HuH-7 (cell line): ENCODE measurements at places on chromosomes 13 and 19.

DNA sequence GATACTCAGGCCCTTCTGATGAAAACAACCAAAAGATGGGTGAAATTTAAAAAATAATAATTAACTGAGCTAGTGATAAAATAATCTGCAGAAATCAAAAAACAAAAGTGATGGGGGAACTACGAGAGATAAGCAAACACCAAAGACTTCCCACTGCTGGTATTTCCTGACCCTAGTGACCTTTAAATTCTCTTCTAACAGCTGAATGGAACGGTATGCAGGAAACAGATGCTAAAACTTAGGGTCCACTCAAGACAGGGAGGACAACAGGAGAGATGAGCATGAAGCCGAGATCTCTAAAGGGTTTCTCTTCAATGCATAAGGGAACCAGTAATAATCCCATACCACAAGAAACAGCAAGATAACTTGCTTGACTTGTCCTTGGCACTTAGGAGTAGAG is 50.8 kb downstream of the USP12 start:
- no peak for DNase-seq

DNA sequence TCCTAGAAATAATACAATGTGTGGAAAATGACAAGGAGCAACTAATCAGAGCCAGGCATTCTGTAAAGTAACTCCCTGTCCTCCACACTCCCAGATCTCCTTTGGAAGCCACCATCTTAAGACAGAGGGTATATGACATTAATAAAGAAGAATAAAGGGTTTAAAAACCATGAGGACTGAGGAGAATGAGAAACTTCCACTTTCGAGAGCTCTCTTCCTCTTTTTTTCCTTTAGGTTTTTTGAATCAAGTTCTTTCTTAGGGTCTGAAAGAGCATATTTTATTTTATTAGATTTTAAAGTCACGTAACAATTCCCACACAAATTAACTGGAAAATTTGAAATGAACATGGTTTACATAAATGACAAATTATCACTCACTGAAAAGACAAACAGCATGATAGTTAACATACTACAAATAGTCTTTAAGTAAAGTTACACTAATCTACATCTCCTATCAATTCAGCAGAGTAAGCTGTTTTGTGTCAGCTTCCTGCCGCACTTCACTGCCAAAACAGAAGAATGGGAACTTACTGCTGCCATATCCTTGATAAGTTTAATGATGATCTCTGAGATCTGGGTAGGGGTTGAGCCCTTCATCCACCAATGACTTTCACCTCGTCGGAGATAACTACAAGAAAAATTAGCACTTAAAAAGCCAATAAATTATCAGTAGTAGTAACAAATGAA is 38.6 kb upstream of the FBXL3 start:
- DNase-seq: no peak

- DNase-seq: no peak
Measured at GRCh38 chr13:102682727-102683126, 12.1 kb downstream of the METTL21C start.

GRCh38 chr13:92187378-92187989 is 789.1 kb downstream of the GPC5 start:
- peak; percentile 20 for DNase-seq

DNA sequence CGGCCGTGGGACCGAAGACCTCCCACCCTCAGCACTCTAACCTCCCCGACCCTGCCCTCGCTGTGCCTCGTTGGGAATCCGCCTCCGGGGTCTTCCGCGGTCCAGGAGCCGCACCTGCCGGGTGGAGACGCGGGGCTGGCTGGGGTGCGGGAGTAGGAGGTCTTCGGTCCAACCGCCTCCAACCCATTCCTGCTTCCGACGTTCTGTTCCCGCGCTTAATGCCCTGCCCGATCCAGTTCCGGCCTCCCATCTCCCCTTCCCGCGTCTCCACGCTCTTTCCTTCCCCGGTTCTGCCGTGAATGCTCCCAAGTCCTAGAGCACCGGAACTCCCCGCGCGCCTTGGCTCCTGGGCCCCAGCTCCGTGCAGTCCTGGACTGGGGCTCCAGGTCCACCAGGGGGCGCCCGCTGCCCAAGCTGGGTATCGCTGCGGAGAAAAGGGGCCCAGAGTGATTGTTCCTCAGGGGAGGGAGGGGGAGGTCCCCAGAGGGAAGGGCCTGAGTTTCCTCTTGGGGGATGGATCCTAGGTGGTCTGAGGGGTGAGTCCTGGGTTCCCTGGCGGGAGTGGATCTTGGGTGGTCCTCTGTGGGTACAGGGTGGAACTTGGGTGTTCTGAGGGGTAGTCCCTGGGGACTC is 14.1 kb upstream of the TNFSF9 start:
- DNase-seq: peak; percentile 84

- DNase-seq: no peak
Measured at GRCh38 chr19:45050036-45050435, 11.2 kb downstream of the CLASRP start.

DNA sequence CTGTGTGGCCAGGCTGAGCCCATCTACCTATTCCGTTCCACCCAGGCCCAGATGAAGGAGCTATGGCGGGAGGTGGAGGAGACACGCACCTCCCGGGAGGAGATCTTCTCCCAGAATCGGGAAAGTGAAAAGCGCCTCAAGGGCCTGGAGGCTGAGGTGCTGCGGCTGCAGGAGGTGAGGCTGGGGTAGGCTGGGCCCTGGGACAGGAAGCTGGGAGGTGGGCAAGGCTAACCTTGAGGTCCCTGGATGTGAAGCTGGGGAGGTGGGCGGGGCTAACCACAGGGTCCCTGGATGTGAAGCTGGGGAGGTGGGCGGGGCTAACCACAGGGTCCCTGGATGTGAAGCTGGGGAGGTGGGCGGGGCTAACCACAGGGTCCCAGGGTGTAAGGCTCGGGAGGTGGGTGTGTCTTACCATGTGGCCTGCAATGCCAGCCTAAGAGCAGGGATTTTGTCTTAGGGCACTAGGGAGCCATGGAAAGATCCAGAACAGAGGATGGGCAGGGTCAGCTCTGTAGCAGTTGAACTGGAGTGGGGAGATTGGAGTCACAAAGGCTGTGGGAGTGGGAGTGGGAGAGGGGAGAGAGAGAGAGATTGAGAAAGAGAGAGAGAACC is 36.9 kb downstream of the KCNC3 start:
- DNase-seq: no peak

- no peak for DNase-seq
Measured at GRCh38 chr13:111461445-111462149, 141.2 kb downstream of the TEX29 start.

- no peak for DNase-seq
Measured at GRCh38 chr19:48591021-48591420, 15.5 kb upstream of the SPACA4 start.

DNA sequence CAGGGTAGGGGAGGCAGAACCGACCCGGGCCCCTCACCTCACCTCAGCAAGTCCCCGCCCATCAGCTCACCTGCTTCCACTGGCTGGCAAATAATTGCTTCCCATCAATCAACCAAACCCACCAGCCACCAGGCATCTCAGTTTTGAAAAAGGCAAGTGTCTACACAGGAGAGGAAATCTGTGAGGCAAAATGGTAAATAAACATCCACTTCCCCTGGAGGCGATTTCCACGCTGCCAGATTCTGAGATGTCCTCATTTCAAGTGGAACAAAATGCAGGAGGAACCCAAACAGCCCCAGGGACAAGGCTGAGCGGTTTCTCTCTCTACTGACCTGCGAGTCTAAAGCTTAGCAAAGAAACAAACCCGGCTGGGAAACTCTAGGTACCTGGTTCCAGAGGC is 117.5 kb downstream of the CRYL1 start:
- DNase-seq: no peak

DNA sequence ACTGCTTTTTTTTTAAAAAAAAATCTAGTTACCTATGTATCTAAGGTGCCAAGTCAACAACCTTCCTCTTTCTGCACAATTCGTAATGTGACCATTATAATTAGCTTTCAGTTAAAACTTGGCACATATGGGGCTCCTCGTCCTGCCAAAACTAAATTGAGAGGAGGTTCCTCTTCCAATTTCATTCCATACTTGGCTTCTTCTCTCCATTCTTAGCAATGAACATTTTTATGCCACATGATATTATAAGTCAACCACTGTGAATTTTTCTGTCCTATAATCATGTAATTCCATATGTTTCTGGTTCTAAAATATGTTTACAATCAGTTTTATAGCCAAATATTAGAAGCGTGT is 177.0 kb downstream of the DCLK1 start:
- DNase-seq: no peak

DNA sequence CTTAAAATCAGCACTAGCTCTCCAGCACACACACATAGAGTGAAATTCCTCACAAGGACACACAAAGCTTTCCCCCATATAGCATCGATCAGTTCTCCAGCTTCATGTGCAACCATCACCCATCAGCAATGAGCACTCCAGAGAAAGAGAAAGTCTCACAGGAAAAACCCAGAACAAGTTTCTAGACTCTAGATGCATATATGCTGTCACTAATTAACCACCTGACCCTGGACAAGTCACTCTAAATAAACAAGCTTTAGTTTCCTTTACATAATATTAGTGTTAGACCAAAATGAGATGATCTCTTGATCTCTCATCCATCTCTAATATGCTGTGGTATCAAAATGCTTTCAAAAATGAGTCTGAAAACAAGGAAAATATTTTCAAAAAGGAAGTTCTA is 81.2 kb downstream of the TBC1D4 start:
- no peak for DNase-seq

DNA sequence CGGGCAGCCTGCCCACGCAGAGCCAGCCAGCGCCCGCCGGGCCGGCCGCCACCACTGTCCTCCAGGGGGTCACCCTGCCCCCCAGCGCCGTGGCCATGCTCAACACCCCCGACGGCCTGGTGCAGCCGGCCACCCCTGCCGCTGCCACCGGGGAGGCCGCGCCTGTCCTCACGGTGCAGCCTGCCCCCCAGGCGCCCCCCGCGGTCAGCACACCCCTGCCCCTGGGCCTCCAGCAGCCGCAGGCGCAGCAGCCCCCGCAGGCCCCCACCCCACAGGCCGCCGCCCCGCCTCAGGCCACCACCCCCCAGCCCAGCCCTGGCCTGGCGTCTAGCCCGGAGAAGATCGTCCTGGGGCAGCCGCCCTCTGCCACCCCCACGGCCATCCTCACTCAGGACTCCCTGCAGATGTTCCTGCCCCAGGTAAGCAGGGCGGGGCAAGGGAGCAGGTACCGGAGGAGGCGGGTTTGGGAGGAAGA is 32.3 kb upstream of the EHD2 start:
- DNase-seq: no peak

- DNase-seq: no peak
Measured at GRCh38 chr13:112734696-112735547, 45.1 kb downstream of the ATP11A start.

- DNase-seq: no peak
Measured at GRCh38 chr19:46357846-46358583, 11.1 kb downstream of the PPP5C start.

DNA sequence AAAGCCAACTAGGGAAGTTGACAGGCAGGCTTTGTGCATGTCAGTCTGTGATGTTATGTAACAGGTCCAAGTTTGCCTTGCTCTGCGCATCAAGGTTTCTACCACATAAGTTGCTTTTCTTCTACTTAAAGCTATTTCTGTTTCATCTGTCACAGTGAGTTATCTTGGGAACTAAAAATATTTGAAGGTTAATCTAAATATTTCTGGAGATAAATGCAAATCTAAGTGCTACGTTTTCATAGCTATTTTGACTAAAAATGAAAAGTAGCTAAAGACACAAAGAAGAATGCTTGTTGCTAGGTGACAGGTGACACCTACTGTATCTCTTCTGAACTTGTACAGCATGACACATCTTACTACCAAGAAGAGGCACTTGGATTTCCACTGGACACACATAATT is 135.6 kb downstream of the KLF12 start:
- DNase-seq: no peak

GRCh38 chr13:91567485-91568207 is 169.2 kb downstream of the GPC5 start:
- DNase-seq: no peak

- DNase-seq: no peak
Measured at GRCh38 chr13:114339857-114340534, 25.7 kb downstream of the CHAMP1 start.

- no peak for DNase-seq
Measured at GRCh38 chr19:45056831-45057230, 18.0 kb downstream of the CLASRP start.

- DNase-seq: no peak
Measured at GRCh38 chr13:53238261-53238660, 209.6 kb downstream of the OLFM4 start.

DNA sequence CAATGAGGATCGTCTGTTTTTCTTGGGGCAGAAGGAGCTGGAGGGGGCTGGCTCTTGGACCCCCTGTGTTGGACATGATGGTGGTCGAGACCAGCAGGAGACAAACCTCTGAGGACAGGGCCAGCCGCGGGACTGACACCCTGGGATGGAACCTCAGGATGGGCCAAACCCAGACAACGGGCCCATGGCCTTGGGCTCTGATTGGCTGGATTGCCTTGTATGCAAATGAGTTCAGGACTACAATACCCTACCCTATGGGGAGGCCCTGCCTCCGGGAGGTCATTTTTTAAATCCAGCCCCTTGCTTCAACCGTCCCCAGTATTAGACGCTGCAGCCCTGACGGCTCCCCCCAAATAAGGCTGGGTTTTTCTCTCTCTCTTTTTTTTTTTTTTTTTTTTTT is 22.0 kb downstream of the SLC5A5 start:
- DNase-seq: no peak

GRCh38 chr13:90675129-90675528 is 672.4 kb upstream of the MIR17HG start:
- DNase-seq: no peak

DNA sequence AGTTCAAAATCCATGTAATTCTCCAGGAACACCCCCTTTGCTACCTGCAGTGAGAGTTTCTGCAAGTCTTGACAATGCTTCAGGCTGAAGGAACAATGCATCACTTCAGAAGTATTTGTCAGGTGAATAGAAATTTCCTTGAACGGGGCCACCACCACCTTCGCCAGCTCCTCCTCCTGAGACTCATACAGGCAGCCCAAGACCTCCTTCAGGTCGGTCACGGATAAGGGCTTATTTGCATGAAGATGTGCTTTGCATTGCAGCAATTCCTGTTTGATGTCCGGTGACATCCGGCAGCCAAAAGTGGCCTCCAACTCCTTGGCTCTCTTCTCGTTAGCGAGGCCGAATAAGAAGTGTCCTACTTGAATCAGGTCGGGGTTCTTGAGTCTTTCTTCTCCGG is 8.4 kb downstream of the NLRP7 start:
- no peak for DNase-seq

GRCh38 chr13:63304497-63304896 is 1888.8 kb upstream of the PCDH20 start:
- no peak for DNase-seq

DNA sequence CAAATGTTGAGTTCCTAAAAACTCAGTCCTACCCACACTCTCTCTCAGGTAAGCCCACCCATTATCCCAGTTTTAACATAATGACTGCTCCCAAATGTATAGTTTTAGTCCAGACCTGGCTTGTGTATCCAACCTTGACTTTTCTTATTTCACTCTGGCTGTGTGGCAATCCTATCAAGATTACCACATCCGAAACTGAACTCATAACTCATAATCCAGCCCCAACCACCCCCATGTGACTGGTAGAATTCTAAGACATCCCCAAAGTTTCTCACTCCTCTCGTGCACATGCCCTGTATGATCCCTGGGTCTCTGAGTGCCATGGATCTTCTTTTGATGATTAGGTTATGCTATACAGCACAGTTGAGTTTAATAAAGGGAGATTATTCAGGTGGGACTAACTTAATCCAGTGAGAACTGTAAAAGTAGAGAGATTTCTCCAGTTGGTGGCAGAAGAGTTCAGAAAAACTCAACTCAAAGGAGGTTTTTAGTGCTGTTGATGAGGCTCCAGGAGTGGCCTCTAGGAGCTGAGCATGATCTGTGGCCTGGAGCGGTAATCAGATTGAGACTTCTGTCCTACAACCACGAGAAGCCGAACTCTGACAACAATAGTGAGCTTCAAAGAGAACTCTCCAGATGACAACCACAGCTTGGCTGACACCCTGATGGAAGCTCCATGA is 413.4 kb downstream of the ZNF536 start:
- DNase-seq: no peak

GRCh38 chr19:7383284-7383683 is 34.5 kb downstream of the ARHGEF18 start:
- no peak for DNase-seq
